ENCODE measurements at places on chromosomes 16 and 17.

DNA sequence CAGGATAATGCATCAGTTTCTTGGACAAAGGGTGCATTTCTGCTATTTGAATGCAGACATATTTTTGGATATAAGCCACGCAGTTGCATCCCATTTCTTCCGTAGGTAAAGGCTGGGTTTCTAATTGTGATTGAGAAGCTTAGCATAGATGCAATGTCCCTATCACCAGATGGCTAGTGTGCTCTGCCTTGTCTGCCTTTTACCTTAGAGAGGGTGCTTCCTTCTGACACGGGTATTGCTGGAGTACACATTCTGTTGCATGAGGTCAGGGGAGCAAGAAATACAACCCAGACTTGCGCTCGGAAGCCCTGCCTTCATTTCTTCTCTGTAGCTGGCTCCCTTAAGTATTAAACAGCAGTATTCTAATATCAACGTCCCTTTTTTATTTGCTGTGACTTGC, 337.4 kb downstream of the WWOX start:
- no peak for DNase-seq

DNA sequence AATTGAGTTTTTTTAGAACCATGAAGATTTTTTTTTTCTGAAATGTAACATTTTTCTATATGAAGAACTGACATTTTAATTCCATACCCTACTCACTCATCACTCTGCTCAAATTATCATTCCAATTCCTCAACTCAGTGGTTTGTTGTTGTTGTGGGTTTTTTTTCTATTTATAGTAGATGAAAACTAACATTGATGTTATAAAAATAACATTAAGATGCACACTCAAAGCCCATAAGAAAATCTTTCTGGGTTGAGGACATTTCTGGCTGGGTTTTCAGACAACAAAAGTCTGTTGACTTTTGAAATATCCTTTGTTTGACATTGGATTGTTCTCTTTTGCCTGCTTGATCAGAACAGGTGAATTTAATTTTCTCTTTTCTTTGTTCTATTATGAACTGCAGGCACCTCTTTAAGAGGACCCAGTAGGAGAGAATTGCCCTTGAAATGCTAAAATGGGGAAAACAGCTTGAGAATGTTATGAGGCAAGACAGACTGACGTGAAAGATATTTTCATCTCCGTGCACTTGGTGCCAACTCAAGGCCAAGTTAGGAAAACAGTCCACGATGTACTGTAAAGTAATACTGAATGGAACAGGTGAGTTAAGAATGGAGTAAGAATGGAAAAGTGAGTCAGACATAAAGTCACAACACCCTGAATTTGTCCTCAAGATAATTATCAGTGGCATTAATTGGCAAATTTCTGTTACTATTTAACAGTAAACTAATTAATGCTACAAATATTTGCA, 16.1 kb upstream of the ABCA5 start:
- no peak for DNase-seq

GRCh38 chr16:67428146-67428731, 2.7 kb upstream of the HSD11B2 start:
- peak; percentile 33 for DNase-seq

- no peak for DNase-seq
These were observed 8.0 kb upstream of the KRTAP4-12 start for GRCh38 chr17:41131979-41132378.

DNA sequence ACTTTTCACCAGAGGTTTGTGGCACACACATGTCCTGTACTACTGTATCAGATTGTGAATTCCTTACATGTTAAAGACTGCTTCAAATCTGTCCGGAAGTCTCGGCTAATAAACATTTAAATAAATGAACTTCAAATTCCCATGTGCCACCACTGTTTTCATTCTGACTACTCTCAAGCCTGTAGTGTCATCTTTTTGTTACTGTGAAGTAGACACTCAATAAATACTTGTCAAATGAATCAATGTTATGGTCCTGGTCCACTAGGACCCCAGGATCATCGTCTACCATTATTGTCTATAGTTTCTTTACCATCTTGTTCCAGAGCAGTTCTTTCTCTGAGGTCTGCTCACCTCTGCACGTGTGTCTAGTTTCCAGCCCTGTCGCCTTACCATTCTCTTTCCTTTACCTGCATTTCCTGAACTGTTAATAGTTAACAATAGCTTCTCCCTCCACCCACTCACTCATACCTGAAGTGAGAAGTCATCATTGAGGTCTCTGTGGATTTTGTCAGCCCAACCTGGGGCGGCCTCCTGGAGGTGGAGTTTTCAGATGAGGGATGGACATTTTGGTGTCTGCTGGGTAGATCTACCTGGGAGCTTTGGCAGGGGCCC, 333.0 kb downstream of the SEC14L1 start:
- no peak for DNase-seq

DNA sequence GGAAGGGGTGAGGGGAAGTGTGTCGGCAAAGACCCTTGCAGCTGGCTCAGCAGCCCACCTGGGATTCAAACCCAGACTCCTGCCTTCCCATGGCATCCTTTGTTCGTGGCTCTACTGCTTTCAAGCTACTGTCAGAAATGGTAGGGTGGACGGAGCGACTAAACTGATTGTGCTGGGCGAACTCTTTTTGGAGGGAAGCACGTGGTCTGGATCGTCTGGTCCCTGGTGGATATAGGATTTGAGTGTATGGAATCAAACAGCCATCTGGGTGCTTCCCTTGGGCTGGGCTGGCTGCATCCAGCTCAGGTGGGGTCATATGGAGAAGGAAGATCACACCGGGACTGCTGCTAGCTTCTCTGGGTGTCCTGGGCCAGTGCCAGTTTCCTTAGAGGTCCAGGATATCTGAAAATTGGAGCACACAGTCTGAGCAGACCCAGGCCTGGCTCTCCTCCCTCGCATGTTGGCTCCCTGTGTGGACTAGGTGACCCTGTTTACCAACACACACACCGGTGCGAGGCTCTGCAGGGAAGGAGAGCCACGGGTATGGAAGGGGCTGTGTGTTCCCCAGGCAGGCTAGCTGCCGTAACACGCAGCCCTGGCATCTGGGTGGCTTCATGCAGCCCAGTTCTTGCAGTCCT, 8.6 kb downstream of the CMIP start:
- no peak for DNase-seq

DNA sequence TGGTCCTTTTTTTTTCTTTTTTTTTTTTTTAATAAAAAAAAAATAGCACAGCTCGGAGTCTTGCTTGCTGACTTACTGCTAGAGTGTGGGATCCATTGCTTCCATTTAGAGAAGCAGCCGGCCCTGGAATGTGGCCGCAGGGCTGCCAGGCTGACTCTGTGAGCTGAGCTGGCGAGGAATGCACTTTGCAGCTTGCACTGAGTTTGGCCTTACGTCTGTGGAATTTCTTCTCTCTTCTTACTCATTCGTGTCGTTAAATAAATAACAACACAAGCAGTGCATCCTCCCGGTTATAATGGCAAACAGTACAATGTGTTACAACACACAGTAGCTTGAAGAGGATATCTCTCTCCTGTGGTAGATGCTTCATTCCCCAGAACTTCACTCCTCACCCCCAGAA, 69.2 kb downstream of the PRKCB start:
- no peak for DNase-seq

GRCh38 chr17:73284906-73285602, 23.4 kb upstream of the CPSF4L start:
- DNase-seq = no peak

DNA sequence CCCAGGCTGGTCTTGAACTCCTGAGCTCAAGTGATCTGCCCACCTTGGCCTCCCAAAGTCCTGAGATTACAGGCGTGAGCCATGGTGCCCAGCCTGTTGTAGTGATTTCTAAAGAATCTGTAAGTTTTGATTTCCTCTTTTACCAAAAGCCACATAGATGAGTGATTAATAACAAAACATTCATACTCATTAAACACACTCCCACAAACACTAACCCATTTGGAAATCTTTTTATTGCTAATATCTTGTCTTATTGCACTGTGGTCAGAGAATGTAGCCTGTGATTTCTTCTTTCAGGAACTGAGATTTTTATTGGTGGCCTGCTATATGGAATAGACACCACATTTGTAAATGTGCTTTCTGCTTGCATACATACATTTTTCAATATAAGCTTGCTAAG, 31.6 kb downstream of the MYH10 start:
- DNase-seq = no peak

- DNase-seq = no peak
These were observed 11.7 kb downstream of the PECAM1 start for GRCh38 chr17:64378890-64379354.

DNA sequence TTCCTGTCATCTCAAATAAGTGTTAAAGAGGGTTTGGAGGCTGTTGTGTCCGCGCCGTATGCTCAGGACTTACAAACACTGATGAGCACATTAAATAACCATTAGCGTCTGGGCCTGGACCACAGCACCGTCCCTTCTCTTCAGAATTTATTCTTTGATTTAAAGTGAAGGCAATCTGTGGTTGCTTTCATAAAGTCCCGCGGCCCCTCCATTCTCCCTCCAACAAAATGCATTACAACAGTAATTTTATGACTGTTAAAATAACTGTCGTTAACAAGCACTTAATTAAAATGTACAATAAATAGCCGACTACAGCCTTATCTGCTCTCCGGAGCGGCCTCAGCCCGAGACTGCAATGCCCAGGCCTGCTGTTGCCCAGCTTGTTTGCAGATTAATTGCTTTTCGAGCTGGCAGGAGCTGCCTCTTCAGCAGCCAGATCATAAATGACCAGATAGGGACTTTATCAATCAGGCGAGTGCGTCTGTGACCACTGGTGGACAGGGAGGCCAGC, 30.6 kb upstream of the IRX3 start:
- no peak for DNase-seq

DNA sequence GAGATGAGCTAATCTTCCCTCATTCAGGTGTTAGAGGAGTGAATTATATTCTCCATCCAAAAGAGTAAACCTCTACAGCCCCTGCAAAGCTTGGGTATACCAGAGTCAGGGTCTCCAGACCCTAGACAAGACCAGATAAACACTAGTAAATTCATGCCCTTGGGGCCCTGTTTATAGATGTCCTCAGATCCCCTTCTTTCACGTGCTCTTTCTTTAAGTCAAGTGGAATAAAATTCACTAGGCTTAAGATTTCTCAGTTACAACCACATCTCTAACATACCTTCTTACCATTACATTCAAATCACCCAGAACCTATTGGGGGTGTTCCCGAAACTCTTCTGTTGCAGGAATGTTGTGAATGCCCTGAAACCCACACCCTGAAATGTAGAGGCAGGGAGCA, 2.2 kb upstream of the C17orf58 start:
- no peak for DNase-seq

DNA sequence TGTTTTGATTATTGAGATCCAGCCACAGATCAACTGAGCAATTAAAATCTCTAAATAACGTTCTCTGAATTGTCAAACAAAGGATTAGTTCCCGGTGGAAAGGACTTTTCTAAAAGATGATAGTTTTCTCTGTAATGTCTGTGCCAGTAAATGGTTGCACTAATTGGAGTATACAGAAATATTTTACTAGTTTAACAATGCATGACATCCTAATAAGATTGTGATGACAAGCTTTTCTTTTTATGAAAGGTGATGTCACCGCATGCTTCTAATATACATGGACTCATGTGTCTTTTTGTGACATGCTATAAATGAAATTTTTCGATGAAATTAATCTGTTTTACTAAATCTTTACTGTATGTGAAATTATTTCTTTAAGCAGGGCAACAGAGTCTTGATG, 211.1 kb downstream of the IRX3 start:
- no peak for DNase-seq

DNA sequence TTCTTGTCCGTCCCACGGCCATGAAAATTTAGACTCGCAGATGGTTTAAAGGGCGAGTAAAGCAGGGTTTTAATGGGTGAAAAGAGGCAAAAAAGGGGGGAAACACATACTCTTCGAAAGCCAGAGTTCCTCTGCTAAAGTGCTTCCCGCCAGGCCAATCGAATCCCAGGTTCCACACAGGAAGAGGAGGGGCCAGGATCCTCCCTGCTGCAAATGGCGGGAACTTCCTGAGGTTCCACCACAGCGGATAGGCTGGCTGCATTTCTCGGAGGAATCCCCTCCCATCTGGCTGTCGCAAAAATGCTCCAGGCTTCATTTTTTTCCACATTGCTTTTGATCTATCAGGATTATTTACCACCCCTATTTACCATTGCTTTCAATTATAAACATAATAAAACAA, 670.1 kb upstream of the CA10 start:
- DNase-seq = no peak

GRCh38 chr17:32483451-32484019, 3.3 kb upstream of the CDK5R1 start:
- no peak for DNase-seq

DNA sequence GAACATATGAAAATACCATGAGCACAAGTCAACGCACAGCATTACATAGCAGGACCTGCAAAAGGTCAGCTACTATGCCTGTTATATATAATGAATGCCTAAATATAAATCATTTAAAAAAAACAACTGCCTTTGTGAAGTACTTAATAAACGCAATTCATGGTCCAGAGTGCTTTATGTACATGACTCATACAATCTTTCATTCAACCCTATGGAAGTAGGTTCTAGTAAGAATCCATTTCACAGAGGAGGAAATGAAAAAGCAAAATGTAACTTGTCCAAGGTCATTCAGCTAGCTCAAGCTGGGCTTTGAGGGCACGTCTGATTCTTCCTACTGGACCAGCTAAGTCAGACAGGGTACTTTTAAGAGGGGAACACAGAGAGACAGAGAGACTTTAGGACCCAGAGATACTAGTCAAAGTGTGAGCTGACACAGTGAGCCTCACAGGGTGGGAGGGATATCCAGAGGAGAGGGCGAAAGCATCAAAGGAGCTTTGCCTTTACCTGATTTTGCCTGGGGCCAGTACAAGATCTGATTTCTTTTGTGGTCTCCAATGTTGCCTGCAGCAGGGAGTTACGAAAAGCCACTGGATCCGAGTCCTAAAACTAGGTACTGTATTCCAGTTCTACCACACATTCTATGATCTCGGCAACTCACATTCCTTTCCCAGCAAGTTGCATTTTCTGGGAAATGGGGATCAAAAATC, 83.4 kb upstream of the ZFHX3 start:
- DNase-seq = no peak

DNA sequence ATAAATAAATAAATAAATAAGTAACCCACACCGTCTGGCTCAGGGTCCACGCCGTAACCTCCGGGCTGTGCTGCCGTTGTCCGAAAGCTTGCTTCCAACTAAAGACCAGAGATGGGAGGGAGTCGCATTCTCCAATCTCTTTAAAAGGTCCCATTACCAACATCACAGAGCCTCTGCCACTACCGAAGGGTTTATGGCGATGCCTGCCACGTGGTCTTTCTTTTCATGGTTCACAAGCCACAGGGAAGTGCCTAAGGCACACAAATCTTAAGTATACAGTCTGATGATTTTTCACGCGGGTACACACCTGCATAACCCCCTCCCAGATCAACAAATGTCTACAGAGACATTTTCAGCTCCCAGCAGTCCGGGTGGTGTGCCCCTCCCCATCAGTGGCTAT, 1.4 kb downstream of the COTL1 start:
- DNase-seq = no peak

- no peak for DNase-seq
These were observed 8.2 kb upstream of the EIF1 start for GRCh38 chr17:41680426-41681040.

- no peak for DNase-seq
These were observed 75.7 kb upstream of the BRD7 start for GRCh38 chr16:50444526-50444925.
